Lower lobe of right lung (tissue), 2 donors: ENCODE measurements at places on chromosomes 2 and 18. TPM values are rescaled to one million over a fixed set of nuclear protein-coding genes. Genes with fewer than 3 reads are reported as not detected.

DNA sequence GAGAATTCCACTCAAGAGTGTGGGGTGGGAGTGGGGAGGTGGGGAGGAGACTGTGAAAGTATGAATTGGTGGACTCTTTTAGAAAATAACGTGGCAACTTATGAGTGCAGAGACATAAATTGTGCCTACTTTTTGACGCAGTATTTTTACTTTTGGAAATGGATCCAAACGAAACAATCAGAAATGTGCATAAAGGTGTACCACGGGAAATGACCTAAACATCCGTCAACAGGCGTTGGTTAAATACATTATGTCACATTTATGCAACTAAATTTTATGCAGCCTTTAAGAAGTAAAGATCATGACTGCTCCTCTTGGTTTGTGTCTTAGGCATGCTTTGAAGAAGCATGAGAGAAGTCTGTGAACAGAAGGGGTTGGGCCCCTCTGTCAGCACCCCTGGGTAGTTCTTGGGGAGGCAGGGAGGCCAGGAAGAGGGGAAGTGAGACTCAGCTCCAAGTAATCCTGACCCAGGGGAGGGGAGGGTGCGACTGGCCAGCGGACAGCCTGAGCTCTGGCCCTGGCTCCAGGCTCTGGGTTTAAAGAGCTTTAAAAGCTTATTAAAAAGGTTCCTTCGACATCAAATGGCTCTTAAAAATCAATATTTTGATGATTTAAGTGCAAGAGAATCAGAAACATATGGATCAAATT lies 126.4 kb upstream of the HAAO start:
- no peak for DNase-seq

DNA sequence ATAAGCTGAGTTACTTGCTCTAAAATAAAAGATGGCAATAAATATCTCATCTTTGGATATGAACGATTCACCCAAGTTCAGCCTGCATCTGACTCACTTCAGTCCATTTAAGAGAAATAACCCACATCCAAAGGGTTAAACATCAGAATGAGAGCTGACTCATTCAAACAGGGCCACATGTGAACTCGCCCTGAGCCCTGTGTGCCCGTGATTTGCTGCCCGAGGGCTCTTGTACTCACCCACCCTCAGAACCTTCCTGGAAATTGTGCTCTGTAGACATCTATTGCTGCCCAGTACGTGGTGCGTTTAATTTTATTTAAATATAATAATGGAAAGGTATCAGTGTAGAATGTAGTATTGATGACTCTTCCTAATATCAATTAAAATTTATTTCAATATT lies 66.9 kb upstream of the RBM44 start:
- DNase-seq, result no peak

DNA sequence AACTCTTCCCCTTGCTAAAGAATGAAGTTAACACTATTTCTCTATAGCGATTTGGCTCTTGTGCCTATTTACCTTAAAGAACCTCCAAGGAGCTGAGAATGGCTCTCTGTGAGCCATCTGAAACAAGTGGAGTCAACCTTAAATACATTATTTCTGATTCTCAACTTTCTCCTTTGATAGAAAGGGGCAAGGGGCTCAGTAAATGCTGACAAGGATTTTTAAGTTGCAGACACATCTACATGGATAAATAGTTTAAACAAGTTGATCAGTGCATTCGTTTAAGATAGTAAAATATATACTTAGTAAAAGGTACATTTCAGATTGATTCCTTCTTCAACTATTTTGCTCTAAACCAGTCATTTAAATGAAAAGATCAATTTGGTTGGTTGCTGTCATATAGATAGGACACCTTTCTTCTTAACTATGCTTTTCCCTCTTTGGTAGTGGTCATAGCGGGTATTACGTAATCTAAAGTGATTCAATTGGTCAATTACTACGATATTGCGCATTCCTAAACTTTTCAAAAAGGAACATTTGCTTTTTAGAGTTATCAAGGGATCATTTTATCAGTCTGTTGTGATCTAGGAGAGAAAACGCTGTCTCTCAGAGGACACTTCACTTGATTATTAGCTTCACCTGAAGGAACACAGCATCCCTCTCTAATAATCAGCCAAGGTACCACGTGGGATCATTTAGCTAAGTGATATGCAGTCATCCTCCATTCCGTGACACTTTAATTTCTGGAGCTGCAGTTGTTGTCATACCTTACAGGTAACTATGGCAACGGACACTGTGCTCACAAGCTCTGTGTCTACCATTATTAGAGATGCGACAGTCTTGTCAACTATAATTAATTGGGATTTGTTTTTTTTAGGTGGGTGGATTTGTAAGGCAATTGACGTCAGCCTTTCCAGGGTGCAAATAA lies 50.9 kb upstream of the KCNE4 start:
- no peak for DNase-seq

- DNase-seq, result peak; percentile 94
Measured at GRCh38 chr2:43219383-43220228, 6.8 kb downstream of the ZFP36L2 start.

DNA sequence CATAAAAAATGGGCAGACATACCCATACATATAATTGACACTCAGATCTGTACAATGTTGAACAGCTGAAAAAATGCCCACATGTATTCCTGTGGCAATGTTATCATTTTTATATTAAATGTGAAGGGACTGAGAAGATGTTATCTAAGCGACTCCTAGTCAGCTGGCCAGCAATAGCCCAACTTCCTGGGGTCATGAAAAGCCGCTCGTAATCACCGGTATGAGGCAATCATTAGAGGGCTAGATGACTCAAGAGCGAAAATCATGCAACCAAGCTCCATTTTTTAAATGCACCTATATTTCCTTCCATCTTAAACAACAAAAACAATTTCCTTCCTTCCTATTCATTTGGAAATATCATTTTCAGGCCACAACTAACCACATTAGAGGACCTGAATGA lies 274.6 kb upstream of the CCDC68 start:
- DNase-seq, result no peak

GRCh38 chr2:37168217-37168981 lies 11.6 kb upstream of the EIF2AK2 start:
- DNase-seq, result no peak

GRCh38 chr18:63848159-63848558 lies 39.3 kb upstream of the SERPINB2 start:
- no peak for DNase-seq

GRCh38 chr2:15594291-15595256 lies 2.9 kb downstream of the DDX1 start:
- no peak for DNase-seq

- DNase-seq, result no peak
Measured at GRCh38 chr2:178845566-178846457, 38.6 kb upstream of the TTN start.

GRCh38 chr2:151476287-151476686 lies 66.6 kb downstream of the RIF1 start:
- DNase-seq, result no peak

- no peak for DNase-seq
Measured at GRCh38 chr2:38719706-38720105, 31.5 kb downstream of the SRSF7 start.

LINC00305 gene
- total RNA-seq, result not detected

EFEMP1 gene
- 219 TPM for total RNA-seq

CRYGD gene
- not detected for total RNA-seq

LYPD6B gene
- 2.0 TPM for total RNA-seq

SRD5A2 gene
- total RNA-seq, result 1.2 TPM

GKN1 gene
- not detected for total RNA-seq
